Transverse colon (tissue), 4 donors: ENCODE measurements at places on chromosomes 6 and 20. TPM values are rescaled to one million over a fixed set of nuclear protein-coding genes. Genes with fewer than 3 reads are reported as not detected.
A peak's percentile ranks its signal among the peaks of the same experiment; 100 is the strongest.

DNA sequence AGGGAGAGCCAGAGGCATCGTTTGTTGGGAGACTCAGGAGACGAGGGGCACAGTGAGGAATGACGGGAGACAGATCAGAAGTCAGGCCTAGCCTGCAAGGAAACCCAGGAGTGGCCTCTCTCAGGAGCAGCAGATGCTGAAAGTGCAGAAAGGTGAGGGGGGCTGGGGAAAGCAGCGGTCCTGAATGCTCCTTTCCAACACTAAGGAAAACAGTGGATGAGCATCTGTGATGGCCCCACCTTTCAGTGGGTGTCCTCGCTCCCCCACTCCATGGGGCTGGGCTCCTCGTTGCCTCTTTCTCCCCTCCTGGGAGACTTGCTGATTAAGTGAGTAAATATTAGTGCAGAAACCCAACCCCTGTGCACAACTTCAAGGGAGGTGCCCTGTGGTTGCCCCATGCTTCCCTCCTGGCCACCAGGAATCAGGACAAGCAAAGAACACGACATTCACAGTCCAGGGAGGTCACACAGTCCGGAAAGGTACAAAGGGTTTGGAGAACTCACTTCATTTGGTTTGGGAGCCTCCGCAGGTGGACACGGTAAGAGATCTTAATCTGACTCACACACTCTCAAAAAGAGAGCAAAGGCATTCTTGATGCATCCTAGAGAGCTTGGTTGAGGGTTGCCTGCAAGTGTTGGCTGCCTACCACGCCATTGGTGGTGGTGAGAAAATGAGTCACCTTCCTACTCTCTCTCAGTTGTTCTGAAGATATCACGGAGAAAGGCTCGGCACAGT, 9.7 kb upstream of the BPIFB1 start:
- no peak for DNase-seq

- DNase-seq = no peak
Measured at GRCh38 chr6:157516319-157517026, 135.5 kb downstream of the ZDHHC14 start.

GRCh38 chr6:96391776-96392360, 129.7 kb upstream of the UFL1 start:
- DNase-seq = peak; percentile 14

GRCh38 chr20:59412875-59413284, 112.5 kb downstream of the EDN3 start:
- no peak for DNase-seq

DNA sequence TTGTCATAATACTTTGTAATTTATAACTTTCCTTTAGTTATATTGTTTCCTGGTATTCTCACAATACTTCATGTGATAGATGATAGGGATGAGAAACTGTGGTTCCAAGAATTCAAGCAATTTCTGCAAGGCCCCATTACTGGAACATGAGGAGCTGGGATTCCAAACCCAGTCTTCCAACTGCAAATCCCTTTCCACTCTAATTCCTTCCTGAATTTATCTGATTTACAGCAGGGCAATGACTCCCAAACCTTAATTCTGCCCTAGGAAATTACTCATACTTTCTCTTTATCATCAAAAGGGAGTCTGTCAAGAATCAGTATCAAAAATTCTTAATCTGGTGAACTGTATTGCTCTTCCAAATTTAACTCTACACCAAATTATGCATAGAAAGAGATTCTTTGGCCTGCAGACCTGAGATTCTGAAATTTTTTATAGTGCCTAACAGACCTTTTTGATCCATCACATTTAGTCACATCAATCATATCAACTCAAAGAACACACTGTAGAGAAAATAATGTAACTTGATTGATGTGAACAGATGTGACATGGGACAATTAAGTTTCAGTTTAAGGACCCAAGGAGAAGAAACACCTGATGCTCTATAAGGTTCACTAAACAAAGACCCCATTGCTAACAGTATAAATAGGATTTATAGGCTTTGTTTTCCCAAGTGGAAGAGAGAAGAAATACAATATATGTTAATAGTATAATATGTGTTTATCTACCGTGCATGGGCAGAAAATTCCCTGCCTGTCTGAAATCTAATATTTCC, 41.5 kb upstream of the GJA1 start:
- no peak for DNase-seq

DNA sequence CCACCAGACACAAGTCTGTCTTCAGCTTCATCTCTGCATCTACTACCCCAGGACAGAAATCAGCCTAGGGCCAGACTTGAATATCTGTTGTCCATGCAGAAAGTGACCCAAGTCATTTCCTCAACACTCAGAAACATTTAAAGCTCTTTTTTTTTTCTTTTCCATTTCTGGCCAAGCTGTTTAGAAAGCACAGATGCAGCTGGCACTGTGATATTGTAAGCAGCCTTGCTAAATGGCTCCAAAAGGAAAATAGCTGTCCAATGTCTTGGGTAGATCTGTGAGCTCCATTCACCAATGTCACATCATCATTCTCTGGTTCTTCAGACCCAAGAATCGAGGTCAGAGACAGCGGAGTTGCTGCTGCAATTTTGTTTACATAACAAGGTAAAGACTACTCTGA, 174.2 kb downstream of the PDE7B start:
- no peak for DNase-seq

GRCh38 chr6:13407709-13408695, 79.4 kb downstream of the GFOD1 start:
- DNase-seq = no peak

GRCh38 chr20:63104312-63105181, 97.8 kb upstream of the BHLHE23 start:
- DNase-seq = no peak

- DNase-seq = no peak
Measured at GRCh38 chr6:7087066-7087465, 20.7 kb upstream of the RREB1 start.

DNA sequence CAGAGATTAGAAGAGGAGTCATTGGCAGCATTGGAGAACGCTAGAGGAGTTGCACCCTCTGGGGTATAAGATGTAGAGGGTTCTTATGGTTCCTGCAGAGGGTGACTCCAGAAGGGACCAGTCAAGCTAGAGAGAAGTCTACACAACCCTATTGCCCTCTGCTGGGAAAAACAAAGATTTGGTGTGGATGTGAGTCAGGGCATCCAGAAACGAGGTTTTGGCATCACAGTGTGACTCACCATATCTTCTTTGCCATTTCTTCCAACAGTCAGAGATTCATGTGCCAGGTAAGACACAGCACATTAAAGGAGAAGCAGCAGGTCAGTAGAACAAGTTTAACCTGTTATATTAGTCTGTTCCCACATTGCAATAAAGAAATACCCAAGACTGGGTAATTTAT, 598.8 kb downstream of the MAFB start:
- DNase-seq = no peak

- peak; percentile 15 for DNase-seq
Measured at GRCh38 chr20:16615199-16615598, 42.0 kb upstream of the KIF16B start.

DNA sequence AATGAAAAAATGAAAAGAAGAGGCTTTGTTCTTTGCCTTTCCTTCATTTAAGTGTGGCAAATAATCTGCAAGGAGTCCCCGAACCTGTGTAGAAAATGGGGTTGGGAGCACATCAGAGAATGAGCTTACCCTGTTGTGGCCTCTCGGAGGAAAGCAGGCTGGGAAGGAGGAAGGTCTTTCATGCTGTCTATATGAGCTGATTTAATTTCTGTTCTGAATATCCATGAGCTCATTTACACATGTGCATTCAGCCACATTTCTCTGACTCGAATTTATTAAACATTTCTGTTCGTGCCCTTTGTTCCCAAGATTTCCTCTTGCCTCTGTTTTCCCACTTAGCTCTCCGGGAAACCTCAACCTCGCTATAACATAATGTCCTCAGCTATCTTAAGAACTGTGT, 584.4 kb upstream of the CDH4 start:
- no peak for DNase-seq

The TBC1D32 gene
- total RNA-seq = 49.6 TPM

The HLA-DPA1 gene
- total RNA-seq = 2.2 TPM

The SCP2D1 gene
- not detected for total RNA-seq

The RTN4IP1 gene
- total RNA-seq = 19.1 TPM

The SMPDL3A gene
- 150 TPM for total RNA-seq

The WFDC2 gene
- total RNA-seq = 11.0 TPM

The MTRF1L gene
- 16.5 TPM for total RNA-seq

The DLL1 gene
- total RNA-seq = 34.8 TPM

The DCBLD1 gene
- 5.6 TPM for total RNA-seq

The NOTCH4 gene
- 2.6 TPM for total RNA-seq

The HLA-DRB5 gene
- 5.2 TPM for total RNA-seq

The ESF1 gene
- total RNA-seq = 3.0 TPM
